ENCODE measurements at places on chromosomes 5 and 9.

DNA sequence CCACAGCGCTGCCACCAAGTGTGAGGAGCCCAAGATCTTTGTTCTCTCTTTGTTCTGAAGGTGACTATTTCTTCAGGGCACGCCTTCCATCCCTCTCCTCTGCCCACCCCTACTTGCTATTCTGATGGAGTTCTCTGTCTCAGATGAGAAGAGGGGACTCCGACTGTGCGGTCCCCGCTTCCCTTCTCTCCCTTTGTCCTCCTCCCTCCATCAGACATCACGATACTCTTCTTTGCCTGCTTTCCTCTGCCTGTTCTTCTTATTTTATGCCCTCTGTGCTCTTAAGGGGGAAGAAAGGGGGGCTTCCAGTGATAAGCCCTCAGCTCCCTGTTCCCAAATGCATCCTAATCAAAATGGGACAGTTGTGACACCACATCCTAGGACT, 307.8 kb downstream of the RAB3C start:
- DNase-seq, result no peak

DNA sequence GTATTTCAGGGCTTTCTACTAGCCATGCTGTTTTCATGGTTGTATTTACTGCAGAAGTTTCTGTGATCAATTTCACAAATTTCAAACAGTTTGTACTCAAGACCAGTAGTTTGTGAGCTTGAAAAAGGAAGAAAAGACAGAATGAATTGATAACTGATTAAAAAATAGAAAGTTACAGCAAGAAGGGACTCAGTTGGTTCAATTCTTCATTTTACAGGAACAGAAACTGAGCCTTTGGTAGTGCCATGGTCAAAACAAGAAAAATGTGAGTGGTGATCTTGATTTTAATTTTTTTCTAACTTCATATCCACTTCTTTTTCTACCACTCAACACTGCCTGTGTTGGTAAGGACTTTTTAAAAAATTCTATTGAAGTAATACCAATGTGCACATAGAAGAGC, 206.6 kb upstream of the NREP start:
- DNase-seq, result no peak

DNA sequence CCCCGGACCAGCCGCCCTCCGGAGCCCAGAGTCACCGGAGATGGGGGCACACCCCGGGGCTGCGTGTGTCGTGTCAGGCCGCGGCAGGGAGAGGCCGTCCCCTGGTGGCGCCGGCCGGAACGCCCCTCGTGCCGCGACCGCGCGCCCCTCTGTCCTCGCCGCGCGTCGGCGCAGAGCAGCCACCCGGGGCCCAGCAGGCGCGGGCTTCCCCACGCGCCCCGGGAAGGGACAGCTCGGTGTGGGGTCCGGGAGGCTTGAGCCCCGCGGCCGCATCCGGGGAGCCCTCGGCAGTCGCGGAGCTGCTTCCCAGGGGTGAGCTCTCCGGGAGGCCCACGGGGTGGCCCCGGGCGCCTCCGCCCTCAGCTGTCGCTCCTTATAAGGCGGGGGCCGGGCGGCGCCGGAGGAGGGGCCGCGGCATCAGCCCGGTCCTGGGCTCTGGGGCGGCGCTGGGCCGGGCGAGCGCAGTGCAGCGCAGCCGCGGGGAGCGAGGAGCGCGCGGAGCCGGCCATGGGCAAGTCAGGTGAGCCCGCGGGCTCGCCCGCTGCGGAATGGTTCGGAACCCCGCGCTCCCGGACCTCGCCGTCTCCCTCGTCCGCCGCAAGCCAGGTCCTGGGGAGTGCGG, at the start of gene GLIPR2:
TSS of gene GLIPR2 (plus strand) at position 462 of the 622 bp plus-strand sequence. CDS start at position 508, 46 bp downstream.
- DNase-seq, result peak; percentile 78

GRCh38 chr9:131875828-131876485, 136.1 kb upstream of the RAPGEF1 start:
- DNase-seq, result no peak

GRCh38 chr5:169385636-169386035, 84.7 kb upstream of the SLIT3 start:
- peak; percentile 15 for DNase-seq

DNA sequence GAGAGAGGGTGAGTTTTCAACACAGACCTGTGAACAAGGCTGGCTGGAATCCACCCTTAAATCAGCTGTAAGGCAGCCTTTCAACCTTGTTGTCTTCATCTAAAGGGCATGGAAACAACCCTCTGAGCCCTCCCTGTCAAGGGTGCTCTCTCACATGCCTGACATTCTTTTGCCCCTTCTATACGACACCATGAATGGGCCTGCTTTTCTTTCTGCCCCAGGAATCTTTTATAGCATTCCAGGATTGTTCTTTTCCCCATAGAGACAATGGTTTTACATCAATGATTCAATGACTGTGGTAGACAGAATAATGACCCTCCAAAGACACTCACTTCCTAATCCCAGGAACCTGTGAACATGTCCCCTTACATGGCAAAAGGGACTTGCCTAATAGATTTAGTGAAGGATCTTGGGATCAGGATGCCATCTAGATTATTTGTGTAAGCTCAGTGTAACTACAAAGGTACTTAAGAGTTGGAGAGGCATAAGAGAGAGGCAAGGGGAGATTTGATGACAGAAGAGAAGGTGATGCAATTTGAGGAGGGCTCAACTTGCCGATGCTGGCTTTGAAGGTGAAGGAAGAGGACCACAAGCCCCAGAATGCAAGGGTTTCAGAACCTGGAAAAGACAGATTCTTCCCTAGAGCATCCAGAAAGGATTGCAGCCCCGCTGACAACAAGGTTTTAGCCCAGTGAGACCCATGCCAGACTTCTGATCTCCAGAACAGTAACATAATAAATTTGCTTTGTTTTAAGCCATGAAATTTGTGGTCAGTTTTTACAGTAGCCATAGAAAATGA, 29.2 kb upstream of the HMHB1 start:
- no peak for DNase-seq

- DNase-seq, result no peak
Observed at GRCh38 chr5:158382473-158382872, 523.5 kb upstream of the CLINT1 start.

GRCh38 chr9:129006328-129007034, 21.6 kb downstream of the SH3GLB2 start:
- peak; percentile 88 for DNase-seq

Measured in eye (tissue), 1 donor.